ENCODE measurements at places on chromosomes 16 and 17.

DNA sequence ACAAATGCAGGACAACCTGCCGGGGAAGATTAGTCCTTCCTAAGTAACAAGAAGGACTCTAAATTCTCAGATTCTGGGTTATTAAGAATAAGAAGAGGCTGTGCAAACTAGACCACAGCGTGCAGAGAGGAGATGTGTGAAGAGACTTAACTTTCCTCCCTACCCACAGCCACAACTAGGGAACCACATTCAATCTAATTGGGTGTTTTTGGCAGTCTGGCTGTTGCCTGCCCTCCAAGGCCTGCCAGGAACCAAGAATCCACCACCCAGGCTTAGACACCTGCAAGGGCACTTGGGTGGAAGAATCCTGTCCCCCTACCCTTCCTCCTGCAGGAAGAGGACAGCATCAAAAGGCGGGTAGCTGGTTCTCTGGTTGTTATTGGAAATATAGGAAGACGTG is 202.0 kb downstream of the PARN start:
- DNase-seq, result no peak

- no peak for DNase-seq
Measured at GRCh38 chr17:66595893-66596292, 239.0 kb upstream of the CACNG5 start.

- DNase-seq, result no peak
Measured at GRCh38 chr16:1651974-1652312, 26.1 kb upstream of the JPT2 start.

- no peak for DNase-seq
Measured at GRCh38 chr16:10405386-10405939, 19.6 kb downstream of the ATF7IP2 start.

GRCh38 chr17:78255029-78255656 is 23.7 kb downstream of the TMEM235 start:
- no peak for DNase-seq

DNA sequence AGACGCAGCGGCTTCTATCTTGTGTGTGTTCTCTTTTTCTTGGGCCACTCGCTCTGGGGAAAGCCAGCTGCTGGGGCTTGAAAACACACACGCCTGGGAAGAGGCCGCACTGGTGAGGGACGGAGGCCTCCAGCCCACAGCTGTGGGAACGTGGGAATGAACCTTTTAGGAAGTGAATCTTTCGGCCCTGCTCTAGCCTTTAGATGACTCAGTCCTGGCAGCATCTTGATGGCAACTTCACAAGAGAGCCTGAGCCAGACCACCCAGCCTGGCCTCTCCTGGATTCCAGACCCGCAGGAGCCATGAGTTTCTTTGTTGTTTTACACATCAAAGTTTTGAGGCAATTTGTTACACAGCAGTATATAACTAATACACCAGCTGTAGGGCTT is 2.2 kb upstream of the PDPK1 start:
- no peak for DNase-seq

DNA sequence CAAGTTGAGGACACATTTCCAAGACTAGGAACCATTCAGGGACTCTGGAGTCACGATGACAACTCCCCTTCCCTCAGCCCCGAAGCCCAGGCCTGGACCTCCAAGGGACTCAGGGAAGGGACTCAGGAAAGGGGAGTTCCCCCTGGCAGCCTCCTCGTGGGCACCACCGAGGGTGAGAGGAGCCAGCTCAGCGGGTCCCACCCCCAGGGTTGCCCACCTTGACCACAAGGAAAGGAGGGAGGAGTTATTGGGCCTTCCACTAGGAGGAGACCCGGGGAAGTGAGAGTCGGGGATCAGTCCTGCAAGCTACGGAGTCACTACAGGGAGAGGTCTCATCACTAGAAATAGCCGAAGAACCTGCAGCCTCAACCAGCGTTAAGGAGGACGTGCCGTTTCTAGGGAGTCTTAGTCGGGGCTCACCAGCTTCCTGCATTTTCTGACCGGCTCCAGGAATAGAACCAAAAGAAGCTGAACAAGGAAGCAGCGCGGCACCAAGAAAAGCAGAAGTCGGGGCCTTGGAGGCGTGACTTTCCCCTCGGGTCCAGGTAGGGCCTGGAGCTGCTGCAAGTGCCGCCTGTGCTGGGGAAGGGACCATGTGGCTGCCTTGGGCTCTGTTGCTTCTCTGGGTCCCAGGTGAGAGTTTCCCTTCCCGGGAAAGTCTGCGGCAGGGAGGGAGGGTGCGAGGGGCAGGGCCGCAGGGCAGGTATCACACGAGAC is at the start of gene CD300A:
Gene CD300A (plus strand): TSS at position 524 of the 717 bp plus-strand sequence. CDS start 70 bp downstream, at position 594.
- DNase-seq, result no peak

- no peak for DNase-seq
Measured at GRCh38 chr17:35923609-35924114, 6.9 kb downstream of the RDM1 start.

DNA sequence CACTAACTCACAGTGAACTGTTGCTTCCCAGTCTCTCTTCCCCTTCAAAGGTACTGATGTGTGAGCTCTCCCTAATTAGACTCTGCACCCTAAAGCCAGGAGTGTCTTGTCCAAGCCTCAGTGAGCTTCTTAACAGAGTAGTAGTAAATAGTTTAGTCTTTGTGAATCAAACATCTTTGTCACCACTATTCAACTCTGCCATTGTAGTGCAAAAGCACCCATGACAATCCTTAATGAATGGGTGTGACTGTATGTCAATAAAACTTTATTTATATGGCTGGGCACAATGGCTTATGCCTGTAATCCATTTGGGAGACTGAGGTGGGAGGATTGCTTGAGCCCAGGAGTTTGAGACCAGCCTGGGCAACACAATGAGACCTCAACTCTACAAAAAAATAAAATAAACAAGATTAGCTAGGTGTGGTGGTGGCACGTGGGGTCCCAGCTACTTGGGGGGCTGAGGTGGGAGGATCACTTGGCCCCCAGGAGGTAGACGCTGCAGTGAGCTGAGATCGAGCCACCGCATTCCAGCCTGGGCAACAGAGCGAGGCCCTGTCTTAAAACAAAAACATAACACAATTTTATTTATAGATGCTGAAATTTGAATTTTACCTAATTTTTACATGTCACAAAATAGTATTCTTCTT is 45.5 kb upstream of the TNRC6A start:
- DNase-seq, result no peak

DNA sequence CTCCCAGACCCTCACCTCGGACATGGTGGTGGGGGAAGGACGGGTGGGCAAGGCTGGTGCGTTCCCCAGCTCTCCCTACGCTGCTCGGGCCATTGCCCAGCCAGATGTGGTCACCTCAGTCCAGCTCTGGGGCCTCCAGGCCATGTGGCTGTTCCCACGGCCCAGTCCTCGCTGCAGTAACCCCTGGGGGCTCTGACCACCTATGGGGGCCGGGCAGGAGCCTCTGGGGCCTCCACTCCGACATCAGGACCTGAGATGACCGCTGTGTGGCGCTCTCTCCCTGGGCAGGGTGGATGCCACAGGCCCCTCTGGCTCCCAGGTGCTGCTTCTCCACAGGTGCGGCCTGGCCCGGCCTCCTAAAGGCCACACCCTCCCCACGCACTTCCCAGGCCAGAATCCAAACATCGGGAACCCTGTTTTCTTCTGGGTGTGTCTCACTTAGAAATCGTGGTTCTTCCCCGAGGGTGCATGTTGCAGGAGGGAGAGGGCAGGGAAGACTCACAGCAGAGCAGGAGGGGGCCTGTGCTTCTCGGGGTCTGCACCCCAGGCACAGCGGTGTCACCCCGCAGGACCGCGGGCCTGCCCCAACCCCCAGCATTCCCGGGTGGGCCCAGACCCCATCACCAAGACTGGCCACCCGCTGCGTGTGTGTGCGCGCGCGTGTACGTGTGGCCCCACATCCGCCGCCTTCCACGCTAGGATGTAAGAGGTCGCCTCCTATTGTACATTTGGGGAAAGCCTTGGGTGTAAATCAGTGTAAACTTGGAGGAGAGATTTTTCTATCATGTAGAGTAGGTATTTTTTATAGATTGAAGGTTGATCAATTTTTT is 5.9 kb upstream of the CAPN15 start:
- no peak for DNase-seq

DNA sequence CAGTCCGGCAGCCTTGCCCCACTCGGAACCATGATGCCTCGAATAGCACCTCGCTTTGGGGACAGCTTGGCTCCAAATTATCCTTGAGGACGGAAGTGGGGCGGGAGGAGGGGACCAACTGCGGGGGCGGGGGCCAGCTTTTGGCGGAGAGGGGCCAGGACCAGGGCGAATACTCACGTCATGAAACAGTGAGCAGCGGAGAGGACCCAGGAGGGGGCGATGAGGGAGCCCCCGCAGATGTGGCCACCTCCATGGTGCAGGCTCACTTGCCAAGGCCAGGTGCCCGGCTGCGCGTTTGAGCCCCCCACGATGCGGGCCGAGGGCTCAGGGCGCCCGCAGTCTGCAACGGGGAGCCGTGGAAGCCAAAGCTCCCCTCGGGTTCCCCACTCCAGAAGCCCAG is 970 bp downstream of the PRSS36 start:
- no peak for DNase-seq

Measured in NCI-H1092 treated with DMSO at 0.1 percent for 48 hours (cell line).